Smooth muscle cell of the umbilical artery (primary cell): ENCODE measurements at places on chromosomes 1 and 21. TPM values are rescaled to one million over a fixed set of nuclear protein-coding genes. Genes with fewer than 3 reads are reported as not detected.

The KLHL17 gene
- 9.2 and 14.8 TPM in 2 replicates for total RNA-seq

The RGS8 gene
- not detected in 2 replicates for total RNA-seq

The HSD3B2 gene
- not detected in 2 replicates for total RNA-seq

The BARHL2 gene
- not detected in 2 replicates for total RNA-seq

The FBXO28 gene
- total RNA-seq: 32.1 and 38.4 TPM in 2 replicates

The NBPF19 gene
- total RNA-seq: 13.1 and 23.6 TPM in 2 replicates

The VWA5B1 gene
- total RNA-seq: not detected in 2 replicates

The KRTAP19-8 gene
- total RNA-seq: not detected in 2 replicates

The RNF115 gene
- 9.8 and 11.3 TPM in 2 replicates for total RNA-seq

The ZNF683 gene
- total RNA-seq: not detected in 2 replicates

The S100A11 gene
- 33.0 and 103 TPM in 2 replicates for total RNA-seq

The CLCNKA gene
- total RNA-seq: not detected in 2 replicates

The NEK2 gene
- total RNA-seq: 2.1 and 17.3 TPM in 2 replicates

The GNG4 gene
- total RNA-seq: 0.83 and 0.89 TPM in 2 replicates

The RNPEP gene
- 81.7 and 89.0 TPM in 2 replicates for total RNA-seq

The CFAP141 gene
- total RNA-seq: not detected in 2 replicates

The C1orf94 gene
- total RNA-seq: not detected in 2 replicates

The COL11A1 gene
- 346 and 376 TPM in 2 replicates for total RNA-seq

The SELE gene
- total RNA-seq: not detected in 2 replicates

The MRPL39 gene
- total RNA-seq: 25.5 and 26.2 TPM in 2 replicates

The ROR1 gene
- 3.6 and 9.1 TPM in 2 replicates for total RNA-seq

The NPPA gene
- not detected in 2 replicates for total RNA-seq

The GSTM3 gene
- 24.3 and 138 TPM in 2 replicates for total RNA-seq

The KCNA3 gene
- 0.14 TPM in 1 of 2 replicates, not detected in the other for total RNA-seq

The GPR3 gene
- 0.89 and 1.1 TPM in 2 replicates for total RNA-seq

The INKA2 gene
- 1.2 and 4.7 TPM in 2 replicates for total RNA-seq

The LGR6 gene
- not detected in 2 replicates for total RNA-seq

The TPTE gene
- total RNA-seq: not detected in 2 replicates

The TLCD4 gene
- total RNA-seq: 0.28 and 0.30 TPM in 2 replicates

The ARHGAP29 gene
- total RNA-seq: 7.7 and 40.0 TPM in 2 replicates

The MTARC1 gene
- total RNA-seq: 0.89 and 2.5 TPM in 2 replicates

The SLC45A1 gene
- total RNA-seq: 1.5 and 2.9 TPM in 2 replicates

The ELAPOR1 gene
- total RNA-seq: 0.23 and 0.89 TPM in 2 replicates

The RPTN gene
- total RNA-seq: not detected in 2 replicates

The CD101 gene
- total RNA-seq: under 0.01 and 0.18 TPM in 2 replicates

The RGS1 gene
- total RNA-seq: not detected in 2 replicates

The KRTAP13-2 gene
- total RNA-seq: not detected in 2 replicates

The CELA2A gene
- total RNA-seq: not detected in 2 replicates

The GBP7 gene
- total RNA-seq: not detected in 2 replicates

The SPATA45 gene
- not detected in 2 replicates for total RNA-seq

The PRRC2C gene
- total RNA-seq: 45.4 and 82.6 TPM in 2 replicates

The RGSL1 gene
- not detected in 2 replicates for total RNA-seq

The LAD1 gene
- not detected in 2 replicates for total RNA-seq

The OR10K2 gene
- not detected in 2 replicates for total RNA-seq

The MAP3K21 gene
- total RNA-seq: 0.59 and 1.3 TPM in 2 replicates

The CHIA gene
- under 0.01 TPM in 1 of 2 replicates, not detected in the other for total RNA-seq
